ENCODE measurements at places on chromosomes 6 and 20.

DNA sequence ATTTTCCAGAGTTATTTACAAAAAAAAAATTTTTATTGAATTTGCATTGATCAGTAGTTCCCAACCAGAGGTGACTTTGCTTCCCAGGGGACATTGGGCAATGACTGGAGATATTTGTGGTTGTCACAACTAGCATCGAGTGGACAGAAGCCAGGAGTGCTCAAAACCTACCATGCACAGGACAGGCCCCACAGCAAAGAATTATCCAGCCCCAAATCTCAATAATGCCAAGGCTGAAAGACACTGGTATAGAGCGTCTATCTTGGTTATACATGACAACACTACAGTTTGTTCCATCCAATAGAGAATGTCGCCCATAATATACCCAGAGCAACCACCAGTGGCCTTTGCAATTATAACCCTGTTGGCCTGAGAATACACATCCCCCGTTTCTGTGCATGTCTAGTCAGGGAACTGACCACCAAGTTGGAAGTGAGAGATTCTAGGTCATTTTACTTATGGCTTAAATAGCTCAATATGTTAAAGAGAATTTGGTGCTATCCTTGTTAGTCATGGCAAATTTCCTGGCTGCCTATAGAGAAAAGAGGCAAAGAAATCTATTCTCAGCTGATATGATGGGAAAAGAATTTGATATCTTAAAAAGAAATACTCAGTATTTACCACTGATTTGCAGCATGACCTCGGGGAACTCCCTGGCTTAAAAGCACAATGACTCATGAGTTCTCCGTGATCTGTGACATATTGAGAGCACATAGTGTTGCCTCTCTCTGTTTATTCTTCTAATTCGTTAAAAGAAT lies 76.0 kb upstream of the ADTRP start:
- peak; percentile 23 for DNase-seq

- DNase-seq = no peak
Measured at GRCh38 chr6:138986578-138986977, 1.5 kb downstream of the REPS1 start.

GRCh38 chr6:150118627-150119026 lies 24.2 kb upstream of the PPP1R14C start:
- DNase-seq = no peak

GRCh38 chr6:40706178-40706577 lies 119.0 kb upstream of the LRFN2 start:
- DNase-seq = no peak

DNA sequence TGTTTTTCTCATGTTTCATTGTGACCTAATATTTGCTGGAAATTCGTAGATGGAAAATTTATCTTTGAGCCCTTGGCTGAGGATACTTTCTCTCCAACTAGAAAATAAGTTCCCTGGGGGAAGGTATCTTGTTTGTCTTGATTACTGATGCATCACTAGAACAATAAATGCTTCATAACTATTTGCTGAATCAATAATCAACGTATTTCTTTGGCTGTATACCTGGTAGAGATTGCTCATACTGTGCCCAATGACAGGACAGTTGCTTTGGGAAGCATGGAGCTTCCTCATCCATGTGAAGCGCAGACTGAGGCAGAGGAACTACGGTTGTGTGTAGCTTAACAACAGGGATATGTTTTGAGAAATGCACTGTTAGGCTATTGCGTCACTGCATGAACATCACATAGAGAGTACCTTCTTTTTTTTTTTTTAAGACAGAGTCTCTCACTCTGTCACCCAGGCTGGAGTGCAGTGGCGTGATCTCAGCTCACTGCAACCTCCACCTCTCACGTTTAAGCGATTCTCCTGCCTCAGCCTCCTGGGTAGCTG lies 34.2 kb upstream of the RPN2 start:
- no peak for DNase-seq

DNA sequence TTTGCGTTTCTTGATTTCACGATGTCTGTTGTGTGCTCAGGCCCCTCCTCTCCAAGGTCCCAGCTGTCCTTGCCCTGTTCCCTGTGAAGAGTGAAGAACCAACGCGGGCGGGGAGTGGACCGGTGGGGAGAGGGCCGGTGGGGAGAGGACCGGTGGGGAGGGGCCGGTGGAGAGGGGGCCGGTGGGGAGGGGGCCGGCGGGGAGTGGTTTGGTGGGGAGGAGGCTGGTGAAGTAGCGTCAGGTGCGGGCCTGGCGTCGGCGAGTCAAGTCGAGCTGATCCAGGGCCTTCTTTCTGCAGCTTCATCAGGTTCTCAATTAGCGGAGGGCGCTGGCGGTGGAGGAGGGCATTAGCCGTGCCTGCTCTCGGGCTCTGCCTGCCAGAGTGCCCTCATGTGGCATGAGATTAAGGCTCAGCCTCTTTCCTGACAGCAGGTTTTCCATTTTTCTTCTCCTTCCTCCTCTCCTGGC lies 21.2 kb upstream of the BHLHE23 start:
- DNase-seq = no peak

GRCh38 chr6:75458895-75459294 lies 34.7 kb downstream of the FILIP1 start:
- DNase-seq = peak; percentile 40

DNA sequence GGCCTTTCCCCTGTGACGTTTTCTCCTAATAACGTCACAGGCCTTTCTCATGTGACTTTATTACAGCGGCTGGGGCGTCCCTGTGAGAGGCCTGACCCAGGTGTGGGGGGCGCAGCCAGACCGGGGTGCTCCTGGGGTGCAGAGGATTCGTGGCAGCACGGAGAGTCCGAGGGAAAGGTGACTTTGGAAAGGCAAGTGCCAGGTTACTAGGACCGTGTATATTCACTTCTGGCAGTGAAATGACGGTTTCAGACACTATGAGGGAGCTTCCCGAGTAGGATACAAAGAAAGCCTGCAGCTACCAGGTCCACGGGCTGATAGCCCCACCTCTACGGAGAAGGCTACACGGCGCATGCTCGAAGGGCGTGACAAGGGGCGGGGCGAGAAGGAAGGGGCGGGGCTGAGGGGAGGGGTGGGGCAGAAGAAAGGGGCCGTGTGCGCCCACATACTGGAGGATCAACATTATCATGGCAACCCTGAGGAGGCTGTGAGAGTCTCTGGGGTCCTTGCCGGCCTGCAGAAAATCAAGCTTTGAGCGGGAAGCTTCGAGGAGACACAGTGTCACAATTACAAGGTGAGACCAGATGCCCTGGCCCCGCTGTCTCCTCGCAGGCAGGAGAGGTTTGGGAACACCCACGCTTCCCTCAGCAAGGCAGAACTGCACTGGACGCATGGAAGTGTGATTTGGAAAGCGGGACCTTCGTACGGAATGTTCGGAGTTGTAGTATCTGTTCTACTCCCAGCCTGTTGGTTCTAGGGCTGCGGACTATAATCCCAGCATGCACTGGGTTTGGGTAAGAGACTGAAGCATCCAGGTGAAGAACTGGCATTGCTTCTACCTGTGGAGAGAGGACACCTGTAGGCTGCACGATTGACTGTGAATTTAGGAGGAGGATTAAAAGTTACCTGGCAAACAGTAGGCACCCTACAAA lies 54.4 kb upstream of the ZNF337 start:
- DNase-seq = peak; percentile 31

GRCh38 chr6:74574794-74575193 lies 631.1 kb downstream of the COL12A1 start:
- DNase-seq = no peak

DNA sequence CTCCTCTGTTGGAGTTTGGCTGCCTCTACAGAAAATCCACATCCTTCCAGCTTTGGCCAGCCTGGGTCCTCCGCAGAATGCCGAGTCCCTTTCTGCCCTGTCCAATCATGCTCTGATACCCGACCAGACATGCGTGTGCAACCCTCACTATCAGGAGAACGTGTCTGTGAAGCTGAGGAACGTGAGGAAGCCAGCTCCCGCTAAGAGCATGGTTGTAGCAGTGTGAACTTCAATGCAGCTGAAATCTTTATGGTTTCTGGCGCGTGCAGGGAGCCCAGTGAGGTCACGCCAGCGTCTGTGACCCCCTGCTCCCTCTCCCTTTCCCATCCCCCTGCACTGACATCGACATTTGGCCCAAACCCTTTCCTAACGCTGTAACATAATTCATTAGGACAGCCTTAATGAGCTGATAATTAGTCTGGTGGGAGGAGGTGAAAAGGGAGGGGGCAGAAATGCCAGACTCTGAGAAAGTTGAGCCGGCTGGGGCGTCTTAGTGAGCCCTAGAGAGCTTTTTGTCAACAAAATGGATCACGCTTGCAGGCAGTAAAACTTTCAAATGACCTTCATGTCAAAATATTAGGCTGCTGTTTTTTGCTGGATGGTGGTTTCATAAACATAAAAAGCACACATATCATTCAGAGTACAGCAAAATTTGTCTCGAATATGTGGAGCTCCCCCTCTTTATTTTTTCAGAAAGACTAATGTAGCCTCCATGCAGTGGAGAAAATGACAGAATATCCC lies 423.3 kb downstream of the QKI start:
- no peak for DNase-seq

DNA sequence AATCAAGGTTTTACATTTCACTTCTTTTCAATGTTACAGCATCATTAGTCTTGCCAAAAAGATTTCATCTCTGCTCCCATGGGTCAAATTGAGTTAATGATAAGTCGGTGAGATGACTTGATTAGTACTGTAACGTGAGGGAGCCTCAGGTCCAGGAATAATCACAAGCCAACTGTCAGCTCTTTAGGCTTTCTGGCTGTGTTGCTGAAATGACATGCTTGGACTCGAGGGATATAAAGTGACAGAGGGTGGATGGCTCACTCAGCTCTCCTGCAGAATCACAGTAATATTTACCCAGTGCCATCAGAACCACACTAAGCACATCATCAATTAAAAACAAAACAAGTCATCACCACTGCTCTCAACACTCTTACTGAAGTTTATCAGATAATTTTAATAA lies 196.2 kb upstream of the THEMIS start:
- no peak for DNase-seq

GRCh38 chr6:138087593-138088325 lies 19.5 kb downstream of the PERP start:
- no peak for DNase-seq

DNA sequence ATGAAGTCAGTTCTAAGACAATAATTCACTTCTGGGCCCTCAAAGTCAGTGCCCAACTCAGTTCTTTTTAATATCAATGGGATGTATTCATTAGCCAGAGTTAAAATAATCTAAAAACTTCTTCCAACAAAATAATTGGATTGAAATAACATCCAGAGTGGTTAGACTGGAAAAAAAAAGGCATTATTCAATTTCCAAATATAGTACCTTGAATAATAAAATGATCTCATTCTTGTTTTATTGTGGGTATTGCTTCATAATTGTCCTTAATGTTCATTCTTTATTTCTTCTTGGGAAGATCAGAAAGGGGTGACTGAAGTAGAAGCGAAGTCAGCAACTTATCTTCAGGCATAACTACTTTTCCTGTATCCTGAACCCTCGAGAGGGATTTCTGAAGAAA lies 85.1 kb upstream of the JARID2 start:
- DNase-seq = no peak

DNA sequence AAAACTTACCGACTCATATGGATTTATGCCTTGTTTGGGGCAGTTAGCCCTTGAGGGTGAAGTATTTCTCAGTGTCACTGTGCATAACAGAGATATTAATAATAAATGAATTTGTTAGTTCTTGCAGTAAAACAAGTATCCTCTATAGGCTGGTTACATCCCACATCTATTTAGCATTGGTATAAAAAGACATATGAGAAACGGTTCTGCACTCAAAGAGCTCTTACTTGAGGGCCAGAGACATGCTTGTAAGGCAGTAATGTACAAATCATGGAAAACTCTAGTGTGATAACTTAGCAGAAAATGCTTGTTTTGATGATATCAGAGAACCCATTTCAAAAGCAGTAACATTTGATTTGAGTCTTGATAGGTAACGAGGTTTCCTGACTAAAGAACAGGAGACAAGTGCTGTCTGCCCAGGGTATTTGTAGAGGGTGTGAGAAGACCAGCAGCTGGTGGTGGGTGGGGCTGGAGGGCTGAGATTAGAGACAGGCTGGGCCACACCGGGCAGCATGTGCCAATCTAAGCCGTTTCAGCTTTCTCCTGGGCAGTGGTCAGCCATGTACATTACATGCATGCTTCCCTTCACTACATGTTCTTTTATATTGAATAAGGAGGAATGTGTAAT lies 46.3 kb downstream of the TULP4 start:
- no peak for DNase-seq

GRCh38 chr6:13553646-13554045 lies 20.8 kb upstream of the SIRT5 start:
- DNase-seq = no peak

DNA sequence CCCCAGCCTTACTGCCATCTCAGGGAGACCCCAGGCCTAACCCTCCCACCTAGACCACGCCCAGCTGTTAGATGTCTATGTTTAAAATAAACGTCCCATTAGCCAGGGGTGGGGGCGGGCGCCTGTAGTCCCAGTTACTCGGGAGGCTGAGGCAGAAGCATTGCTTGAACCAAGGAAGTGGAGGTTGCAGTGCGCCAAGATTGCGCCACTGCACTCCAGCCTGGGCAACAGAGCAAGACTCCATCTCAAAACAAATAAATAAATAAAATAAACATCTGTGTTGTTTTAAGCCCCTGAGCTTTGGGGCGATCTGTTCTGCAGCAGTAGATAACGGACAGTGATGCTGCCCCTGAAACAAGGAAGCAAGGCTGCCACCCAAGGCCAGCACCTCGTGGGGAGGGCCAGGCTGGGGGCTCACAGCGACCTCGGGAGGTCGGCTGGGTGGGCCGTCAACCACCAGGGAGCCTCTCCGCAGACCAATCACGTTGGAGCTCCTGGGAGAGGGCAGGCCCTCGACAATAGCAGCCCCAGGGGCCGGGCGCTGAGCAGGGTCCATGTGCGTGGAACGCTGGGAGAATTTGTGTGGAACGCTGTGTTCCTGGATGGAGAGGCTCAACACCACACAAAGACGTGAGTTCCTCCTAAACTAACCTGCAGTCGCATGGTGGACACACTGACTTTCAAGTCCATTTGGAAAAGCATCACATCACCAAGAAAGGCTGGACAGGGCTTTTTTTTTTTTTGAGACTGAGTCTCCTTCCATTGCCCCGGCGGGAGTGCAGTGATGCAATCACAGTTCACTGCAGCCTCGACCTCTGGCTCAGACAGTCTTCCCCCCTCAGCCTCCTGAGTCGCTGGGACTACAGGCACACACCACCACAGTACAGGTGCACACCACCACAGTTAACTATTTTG lies 1.0 kb upstream of the HELZ2 start:
- DNase-seq = no peak

- no peak for DNase-seq
Measured at GRCh38 chr20:56111961-56112730, 106.8 kb upstream of the CBLN4 start.
